Pulmonary artery endothelial cell (primary cell): ENCODE measurements at places on chromosomes 2 and 18.

DNA sequence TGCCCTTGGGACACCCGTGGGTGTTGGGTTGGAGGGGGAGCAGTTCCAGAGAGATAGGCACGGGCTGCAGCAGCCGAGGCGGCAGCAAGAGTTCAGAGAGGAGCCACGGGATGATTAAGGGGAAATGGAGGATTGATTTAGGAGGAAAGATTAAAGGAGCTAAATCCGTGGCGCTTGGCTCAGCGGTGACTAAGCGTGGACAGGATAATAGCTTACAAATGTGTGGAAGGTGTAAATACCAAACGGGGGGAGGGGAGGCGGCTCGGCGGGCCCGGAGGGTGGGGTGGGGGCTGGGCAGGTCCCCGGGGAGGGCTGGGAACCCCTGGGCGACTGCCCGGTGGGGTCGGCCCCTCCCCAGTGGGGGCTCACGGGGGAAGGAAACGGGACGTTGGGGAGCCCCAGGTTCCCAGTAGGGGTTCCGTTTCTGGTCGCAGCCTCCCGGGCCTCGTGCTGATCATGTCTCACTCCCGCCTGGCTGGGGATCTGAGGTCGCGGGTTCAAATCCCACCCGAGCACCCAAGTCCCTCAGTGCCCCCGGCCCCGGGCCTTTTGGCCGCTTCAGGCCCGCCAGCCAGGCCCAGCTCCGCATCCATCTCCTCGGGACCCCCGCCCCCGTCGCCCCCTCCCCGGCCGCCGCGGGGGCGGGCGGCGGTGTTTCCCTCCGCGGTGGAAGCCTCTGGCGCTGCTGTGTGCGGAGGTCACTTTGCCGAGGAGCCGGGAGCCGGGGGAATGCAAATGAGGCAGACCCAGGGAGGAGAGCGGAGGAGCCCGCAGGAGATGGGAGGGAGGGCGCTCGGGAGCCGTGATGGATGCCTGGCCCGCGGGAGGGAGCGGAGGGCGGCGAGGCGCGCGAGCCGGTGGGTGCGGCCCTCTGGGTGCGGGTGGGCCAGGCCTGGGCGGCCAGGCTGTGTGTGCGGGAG lies 8.1 kb downstream of the ASIC4 start:
- DNase-seq, result no peak

- DNase-seq, result no peak
These were observed 14.6 kb downstream of the TTR start for GRCh38 chr18:31606265-31606664.

GRCh38 chr2:100038011-100038410 lies 104.4 kb downstream of the AFF3 start:
- DNase-seq, result no peak

DNA sequence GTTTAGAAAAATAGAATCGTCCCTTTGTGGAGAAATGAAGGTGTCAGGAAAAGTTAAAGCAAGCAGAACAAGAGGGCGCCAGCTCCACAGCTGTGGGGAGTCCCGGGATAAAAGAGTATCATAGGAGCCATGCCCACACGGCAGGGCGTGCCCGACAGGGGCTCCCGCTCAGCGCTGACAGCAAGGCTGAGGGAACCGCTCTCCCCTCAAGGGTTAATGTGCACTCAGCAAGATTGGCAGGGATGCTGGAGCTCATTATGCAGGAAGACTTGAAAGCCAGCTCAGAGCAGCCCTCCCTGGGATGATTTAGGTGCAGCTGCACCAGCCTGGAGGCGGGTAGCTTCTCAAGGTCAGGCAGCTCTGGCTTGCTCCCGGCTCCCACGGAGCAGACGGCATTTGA lies 500.2 kb downstream of the EIPR1 start:
- DNase-seq, result no peak

DNA sequence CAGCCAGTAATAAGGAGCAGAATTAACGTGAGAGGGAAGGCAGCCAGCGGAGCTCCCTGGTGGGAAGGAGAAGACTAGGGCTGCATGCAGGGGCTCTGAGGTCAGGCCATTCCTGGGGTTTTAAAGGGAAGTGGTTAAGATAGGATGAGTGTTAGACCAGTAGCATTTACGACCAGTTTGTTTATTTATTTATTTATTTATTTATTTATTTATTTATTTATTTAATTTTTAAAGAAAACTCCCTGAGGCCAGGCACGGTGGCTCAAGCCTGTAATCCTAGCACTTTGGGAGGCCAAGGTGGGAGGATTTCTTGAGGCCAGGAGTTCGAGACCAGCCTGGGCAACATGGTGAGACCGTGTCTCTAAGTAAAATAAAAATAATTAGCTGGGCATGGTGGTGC lies 152.8 kb downstream of the FHOD3 start:
- no peak for DNase-seq
